Inflammatory macrophage (primary cell): ENCODE measurements at places on chromosomes 3 and 15.
A peak's percentile ranks its signal among the peaks of the same experiment; 100 is the strongest.

- no peak for DNase-seq
Measured at GRCh38 chr3:75737831-75738493, 47.4 kb downstream of the ZNF717 start.

- peak; percentile 95 for DNase-seq
Measured at GRCh38 chr15:60408463-60408981, 10.7 kb upstream of the ANXA2 start.

DNA sequence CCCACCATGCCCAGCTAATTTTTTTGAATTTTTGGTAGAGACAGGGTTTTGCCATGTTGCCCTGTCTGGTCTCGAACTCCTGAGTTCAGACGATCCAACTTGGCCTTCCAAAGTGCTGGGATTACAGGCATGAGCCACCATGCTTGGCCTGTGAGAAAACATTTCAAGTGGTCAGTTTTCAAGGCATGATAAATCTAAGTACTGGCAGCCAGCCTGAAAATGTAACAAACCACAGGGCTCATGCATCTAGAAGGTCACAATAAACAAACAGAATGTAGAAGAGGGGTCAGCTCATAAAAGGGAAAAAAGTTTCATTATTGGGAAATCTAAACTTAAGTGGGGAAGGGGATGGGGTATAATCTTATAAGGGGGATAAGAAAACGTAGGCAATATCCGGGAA is 39.9 kb downstream of the PPCDC start:
- DNase-seq, result no peak

DNA sequence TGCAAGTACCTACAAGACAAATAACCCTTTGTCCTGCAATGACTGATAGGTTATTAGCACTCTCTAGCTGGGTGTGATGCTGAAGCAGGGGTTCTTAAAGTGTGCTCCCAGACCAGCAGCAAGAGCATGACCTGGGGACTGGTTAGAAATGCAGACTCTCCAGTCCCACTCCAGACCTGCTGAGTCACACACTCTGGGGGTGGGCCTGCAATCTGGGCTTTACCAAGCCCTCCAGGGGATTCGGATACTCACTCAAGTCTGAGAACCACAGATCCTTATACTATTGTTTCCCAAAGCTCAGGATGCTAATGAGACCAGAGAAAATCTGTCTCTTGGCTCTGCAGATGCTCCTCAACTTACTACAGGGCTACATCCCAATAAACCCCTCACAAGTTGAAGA is 142.1 kb upstream of the RAD18 start:
- no peak for DNase-seq

GRCh38 chr3:189236352-189236751 is 64.6 kb downstream of the TPRG1 start:
- peak; percentile 33 for DNase-seq

DNA sequence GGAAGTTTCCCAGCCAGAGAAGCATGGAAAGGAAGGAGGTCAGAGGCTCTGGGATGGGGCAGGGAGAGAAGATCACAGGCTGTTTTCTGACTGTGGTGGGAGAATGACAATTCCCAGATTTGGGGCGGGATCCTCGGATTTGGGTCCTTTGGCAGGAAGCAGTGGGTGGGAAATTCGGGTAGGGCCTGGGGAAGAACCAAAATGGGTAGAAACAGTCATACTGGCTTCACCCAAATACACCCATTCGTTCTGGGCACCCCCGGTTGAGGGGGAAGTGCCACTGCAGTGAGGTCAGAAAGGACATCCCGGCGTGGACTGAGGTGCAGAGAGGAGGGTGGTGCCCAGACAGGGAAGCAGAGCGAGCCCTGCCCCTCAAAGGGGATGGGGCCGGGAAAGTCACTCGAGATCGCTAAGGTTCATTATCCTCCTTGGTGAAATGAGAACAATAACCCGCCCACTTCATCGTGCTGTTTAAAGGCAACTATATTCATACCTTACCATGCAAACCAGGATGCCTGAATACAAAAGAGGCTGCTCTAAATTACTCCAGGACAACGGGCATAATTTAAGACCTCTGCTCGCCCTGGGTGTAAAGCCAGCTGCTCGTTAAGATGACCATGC is 28.8 kb downstream of the TNK2 start:
- DNase-seq, result no peak

GRCh38 chr3:168511428-168512014 is 415.8 kb upstream of the GOLIM4 start:
- no peak for DNase-seq

DNA sequence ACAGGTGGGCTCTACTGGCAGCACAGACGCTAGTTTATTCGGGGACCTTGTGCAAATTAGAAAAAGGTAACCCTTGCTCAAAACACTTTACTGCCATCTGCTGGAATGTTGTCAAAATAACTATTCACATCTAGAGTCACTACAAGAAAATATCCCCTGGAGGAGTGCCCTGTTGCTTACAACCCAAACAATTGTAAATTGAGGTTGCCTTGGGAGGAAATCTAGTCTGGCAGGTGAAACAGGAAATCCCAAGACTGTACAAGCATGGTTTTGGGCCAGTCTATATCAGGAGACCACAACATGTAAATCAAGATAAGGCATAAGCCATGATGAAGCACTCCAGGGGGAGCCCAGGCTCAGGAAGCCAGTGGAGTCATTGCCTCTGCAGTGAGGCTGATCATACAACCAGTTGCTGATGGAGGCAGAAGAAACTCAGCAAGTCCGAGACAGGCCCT is 136.8 kb upstream of the ACP3 start:
- peak; percentile 24 for DNase-seq

- DNase-seq, result no peak
Measured at GRCh38 chr3:23275814-23276213, 72.7 kb downstream of the UBE2E2 start.

DNA sequence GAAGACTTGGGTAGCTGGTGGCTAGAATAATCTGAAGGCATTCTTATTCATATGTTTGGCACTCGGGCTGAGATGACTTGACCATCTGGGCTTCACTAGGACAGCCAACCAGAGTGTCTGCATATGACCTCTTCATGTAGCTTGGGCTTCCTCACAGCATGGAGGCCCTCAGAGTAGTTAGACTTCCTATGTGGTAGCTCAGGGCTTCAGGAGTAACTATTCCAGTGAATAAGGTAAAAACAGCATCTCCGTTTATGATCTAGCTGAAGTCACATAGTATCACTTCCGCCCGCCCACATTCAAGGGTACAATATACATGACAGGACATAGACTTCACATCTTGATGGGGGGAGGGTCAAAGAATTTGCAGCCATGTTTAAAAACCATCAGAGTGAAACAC is 18.9 kb upstream of the CMTM8 start:
- DNase-seq, result no peak

DNA sequence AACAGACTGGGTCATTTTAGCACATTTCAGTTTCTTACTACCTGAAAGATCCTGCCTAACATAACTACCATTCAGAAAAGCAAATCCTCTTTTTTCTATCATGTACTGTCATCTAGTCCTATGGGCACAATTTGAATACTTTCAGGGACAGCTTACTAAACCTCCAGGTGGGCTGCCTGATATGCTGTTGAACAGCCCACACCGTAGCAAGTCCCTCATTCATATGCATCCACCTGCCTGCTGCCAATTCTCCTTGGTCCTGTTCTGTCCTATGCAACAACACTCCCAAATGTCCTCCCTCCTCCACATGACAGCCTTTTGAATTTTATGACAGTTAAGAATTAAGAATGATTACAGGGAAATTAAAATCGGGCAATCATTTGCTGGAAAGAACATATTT is 137.9 kb downstream of the KCNAB1 start:
- DNase-seq, result no peak

DNA sequence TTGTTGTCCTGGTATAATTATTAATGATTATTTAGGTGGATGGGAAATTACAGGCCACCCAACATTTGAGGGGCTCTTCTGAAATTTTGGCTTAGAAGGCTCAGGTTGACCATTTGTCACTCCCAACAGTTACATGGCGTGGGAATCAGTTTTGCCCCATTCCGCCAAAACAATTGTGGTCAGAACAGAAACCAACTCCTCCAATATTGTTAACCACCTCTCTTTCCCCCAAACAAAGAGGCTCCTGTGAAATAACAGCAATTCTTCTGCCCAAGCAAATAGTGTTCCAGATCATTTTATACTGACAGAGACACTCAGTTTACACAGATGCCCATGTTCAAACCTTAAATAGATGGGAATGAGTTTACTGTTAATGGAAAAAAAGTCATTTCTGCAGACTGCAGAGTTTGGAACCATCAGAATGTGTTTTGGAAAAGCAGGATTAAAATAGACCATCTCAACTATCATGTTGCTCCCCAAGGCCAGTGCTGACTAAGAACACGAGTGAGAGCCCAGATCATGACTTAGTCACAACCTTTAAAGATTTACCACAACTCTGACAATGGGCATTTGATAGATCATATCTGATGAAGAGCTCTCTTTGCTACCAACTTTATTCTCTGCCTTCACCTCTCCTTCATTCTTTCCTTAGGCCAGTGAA is 102.1 kb downstream of the DUT start:
- DNase-seq, result no peak
